Cortex of kidney (tissue), 1 donor: ENCODE measurements at places on chromosomes 6 and 20.

DNA sequence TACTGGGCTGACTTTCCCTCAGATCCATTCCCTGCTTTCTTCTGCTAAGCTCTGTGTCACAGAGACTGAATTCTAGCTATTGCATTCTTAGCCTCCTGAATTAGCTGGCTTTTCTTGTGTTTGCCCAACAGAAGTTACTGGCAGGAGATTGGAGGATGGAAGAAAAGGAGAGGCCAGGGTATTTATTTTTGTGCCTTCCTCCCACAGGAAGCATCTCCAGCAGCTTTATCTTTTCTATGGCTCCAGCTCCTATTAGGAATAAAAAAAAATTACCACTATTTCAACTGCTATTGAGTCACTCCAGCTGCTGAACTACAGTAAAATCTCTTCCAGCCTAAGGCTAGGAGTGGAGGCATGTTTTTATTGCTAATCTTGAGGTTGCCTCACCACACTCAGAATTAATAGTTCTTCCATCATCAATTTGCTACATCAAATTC, 492.4 kb downstream of the RFPL4B start:
- no peak for DNase-seq

GRCh38 chr20:17680836-17681725, 961 bp downstream of the RRBP1 start:
- no peak for DNase-seq

GRCh38 chr6:42984924-42985475, 630 bp downstream of the PPP2R5D start:
- no peak for DNase-seq

DNA sequence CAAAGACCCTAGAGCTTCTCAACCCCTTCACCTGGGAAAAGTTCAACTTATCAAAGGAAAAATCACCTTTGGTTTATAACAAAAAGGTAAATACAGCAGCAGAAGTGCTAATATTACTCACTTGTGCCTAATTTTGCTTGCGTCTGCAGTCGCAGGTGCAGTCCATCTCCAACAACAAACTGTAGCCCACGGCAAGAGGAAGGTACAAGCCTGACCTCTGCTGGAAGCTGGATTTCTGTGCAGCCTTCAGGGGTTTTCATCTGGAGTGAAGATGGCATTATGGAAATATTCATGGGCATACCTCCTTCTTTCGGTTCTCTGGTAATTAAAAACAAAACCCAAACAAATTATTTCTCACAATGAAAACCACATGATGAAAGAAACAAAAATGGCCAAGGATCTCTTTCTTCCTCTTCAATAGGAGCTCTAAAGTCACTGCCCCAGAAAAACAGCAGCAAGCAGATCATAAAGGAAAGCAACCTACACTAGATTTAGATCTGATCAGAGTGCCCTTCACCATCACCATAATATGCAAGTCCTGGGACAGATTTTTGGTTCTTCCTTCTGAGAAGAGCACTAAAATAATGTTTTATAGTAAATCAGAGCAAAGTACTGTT, 7.8 kb downstream of the UBE3D start:
- no peak for DNase-seq

GRCh38 chr20:53769041-53769440, 175.4 kb upstream of the ZNF217 start:
- DNase-seq, result no peak

GRCh38 chr6:36546308-36546919, 865 bp downstream of the STK38 start:
- DNase-seq, result no peak

DNA sequence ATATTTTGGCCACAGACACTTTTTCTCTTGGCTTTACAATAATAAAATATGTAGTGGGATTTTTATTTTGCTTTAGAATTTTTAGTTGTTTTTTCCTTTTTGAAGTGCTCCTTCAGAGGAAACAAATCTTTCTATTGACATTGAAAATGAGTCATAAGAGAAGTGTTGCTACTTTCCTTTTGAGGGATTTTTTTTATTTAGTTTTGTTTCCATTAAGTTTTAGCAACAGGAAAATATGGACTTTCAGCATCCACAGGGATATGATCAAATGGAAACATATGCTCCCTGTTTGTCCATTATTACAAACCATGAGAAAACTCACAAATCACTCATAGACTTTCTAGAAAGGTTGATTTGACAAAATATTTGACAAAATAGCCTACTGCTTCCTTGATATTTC, 65.3 kb upstream of the BMP2 start:
- DNase-seq, result no peak

- no peak for DNase-seq
Measured at GRCh38 chr6:20647585-20647984, 113.3 kb downstream of the CDKAL1 start.

GRCh38 chr6:28659250-28659566, 133.5 kb downstream of the GPX5 start:
- DNase-seq, result no peak
